HCT116 (cell line): ENCODE measurements at places on chromosomes 7 and 10. TPM values are rescaled to one million over a fixed set of nuclear protein-coding genes. Genes with fewer than 3 reads are reported as not detected.

Gene NRAP
- total RNA-seq = not detected

Gene VIPR2
- total RNA-seq = 0.10 TPM

Gene TM9SF3
- total RNA-seq = 79.3 TPM

Gene SPAM1
- not detected for total RNA-seq

Gene TEX36
- 0.25 TPM for total RNA-seq

Gene GPR26
- total RNA-seq = not detected

Gene NEUROG3
- total RNA-seq = not detected

Gene ARHGAP22
- total RNA-seq = 9.9 TPM

Gene TMEM168
- 16.5 TPM for total RNA-seq

Gene CDH23
- not detected for total RNA-seq

- DNase-seq = no peak
Measured at GRCh38 chr7:141294143-141294829, 220.4 kb downstream of the TMEM178B start.

- no peak for DNase-seq
Measured at GRCh38 chr7:95219721-95220120, 104.6 kb downstream of the PON1 start.

DNA sequence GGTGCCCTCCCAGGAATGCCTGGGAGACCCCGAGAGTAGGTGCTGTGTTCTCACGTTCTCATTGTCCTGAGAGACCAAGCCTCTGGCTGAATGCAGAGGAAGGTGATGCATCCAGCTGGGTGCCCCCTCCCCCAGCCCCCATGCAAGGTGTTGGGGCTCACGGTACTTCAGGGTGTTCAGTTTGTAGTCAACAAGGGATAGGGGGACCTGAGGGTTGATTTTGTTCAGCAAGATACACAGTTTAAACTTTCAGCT, 60.4 kb upstream of the DUSP5 start:
- no peak for DNase-seq

DNA sequence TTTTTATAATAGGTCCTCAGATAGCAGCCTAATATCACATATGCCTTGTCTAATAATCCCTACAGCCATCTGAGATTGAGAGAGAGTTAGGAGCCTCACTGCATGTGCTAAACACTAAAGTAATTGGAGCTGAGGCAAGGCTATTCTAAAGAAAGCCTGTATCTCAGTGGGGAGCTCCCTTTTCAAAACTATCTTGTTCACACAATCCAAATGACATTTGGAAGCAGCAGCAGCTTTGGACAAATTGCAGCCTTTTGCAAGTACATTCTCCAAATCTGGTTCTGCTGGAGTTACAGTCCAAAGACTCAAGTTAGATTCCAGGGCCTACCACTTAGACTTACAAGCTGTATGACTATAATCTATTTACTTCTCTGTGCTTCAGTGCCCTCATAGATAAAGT, 104.5 kb downstream of the MACC1 start:
- no peak for DNase-seq

DNA sequence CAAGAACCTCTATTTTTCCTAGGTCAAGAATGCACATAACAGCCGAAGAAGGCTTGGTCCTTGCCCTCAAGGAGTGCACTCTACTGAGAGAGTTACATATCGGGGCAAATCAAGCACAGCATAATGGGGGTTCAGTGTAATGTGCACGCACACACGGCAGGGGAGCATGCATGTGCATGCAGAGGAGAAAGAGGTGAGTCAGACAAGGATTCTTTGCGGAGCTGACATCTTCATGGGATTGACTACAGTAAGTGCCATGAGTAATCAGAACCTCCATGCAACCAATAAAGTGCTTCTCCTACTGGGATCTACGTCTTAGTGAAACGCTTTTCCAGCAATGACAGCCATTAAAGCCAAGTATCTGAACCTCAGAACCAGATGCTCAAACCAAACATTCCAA, 123.6 kb downstream of the RNF216 start:
- no peak for DNase-seq

GRCh38 chr7:132519936-132520335, 56.3 kb downstream of the PLXNA4 start:
- DNase-seq = no peak

DNA sequence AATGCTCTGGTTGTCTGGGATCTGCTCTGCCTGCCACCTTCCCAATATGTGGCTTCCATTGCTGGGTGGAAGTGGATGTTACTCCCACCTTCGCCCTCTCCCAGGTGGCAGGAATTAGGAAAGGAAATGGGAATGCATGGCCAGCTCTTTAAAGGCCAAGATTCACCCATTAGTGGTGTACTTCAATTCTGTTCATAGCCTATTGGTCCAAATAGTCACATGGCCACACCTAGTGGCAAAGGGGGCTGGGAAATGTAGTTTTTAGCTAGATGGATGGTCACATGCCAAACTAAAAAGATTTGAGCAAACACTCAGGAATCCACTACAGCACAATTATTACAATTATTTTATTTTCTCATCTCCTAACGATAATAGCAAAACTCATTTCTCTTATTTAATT, 135.1 kb downstream of the NPY start:
- peak; percentile 21 for DNase-seq

DNA sequence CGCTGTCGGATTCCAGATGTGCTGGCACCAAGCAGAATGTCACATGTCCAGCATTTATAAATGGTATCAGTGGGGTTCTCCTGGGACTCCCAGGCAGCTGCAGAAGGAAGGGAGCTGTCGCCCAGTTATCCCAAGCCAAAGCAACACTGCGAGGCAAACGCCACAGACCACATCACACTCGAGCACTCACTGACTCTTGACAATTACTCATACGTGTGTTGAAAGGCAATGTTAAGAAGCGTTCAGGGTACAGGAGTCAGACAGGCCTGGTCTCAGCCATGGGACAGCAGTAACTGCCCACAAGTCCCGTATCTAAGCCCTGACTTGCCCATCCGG, 113.4 kb downstream of the DIP2C start:
- no peak for DNase-seq

DNA sequence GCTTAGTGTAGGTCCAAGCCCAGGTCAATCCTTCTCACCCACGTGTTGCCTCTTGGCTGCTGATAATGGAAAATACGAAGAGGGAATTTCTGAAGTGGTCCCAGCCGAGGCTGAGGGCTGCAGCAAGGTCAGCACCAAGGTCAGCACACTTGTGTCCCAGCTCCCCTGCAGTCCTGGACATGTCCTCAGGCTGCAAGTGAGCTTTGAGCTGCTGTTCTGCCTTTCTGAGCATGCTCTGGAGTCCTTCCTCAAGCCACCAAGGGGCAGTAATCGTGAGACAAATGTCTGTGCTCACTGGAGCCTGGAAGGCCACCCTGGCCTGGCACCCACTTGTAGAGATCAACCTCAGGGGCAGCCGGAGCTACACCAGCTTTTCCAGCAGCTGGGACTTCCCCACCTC, 28.3 kb downstream of the DRGX start:
- DNase-seq = no peak
